ENCODE measurements at places on chromosomes 7 and 10.

- no peak for DNase-seq
Measured at GRCh38 chr7:85095366-85095765, 91.5 kb downstream of the SEMA3D start.

DNA sequence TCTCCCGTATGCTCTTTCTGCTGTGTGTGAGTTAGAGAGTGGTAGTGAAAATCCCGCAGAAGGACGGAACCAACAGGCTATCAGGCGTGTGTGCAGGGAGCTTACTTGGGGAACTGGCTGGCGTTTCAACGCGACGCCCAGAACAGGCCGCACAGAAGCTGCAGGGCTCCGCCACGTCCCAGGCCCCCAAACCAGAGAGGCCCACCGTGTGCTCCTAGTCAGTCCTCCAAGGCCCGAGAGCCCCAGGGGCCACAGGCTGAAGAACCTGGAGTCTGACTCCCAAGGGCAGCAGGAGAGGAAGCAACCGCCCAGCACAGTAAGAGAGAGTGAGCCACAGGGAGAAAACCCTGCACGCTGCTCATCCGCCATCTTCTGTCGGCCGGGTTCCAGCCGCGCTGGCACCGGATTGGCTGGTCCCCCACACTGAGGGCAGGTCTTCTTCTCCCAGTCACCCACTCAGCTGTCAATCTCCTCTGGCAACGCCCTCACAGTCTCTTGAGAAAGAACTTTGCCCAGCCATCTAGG, 730.6 kb upstream of the VSTM2A start:
- no peak for DNase-seq

GRCh38 chr10:32540691-32541470, 94.9 kb downstream of the CCDC7 start:
- DNase-seq, result no peak

DNA sequence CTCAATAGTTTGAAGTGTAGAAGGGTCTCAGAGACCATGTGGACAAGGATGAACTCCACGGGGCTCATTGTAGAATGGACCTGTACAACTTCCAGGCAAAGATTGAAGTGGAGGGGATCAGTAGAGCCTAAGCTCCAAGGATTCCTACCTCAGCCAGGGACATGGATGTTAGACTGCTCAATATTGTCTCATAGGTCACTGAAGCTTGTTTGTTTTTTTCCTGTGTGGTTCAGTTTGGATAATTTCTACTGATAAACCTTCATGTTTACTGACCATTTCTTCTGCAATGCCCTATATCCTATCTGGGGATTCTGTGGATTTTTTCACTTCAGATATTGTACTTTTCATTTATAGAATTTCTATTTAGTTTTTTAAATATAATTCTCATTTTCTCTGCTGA, 8.9 kb downstream of the DYDC2 start:
- no peak for DNase-seq

DNA sequence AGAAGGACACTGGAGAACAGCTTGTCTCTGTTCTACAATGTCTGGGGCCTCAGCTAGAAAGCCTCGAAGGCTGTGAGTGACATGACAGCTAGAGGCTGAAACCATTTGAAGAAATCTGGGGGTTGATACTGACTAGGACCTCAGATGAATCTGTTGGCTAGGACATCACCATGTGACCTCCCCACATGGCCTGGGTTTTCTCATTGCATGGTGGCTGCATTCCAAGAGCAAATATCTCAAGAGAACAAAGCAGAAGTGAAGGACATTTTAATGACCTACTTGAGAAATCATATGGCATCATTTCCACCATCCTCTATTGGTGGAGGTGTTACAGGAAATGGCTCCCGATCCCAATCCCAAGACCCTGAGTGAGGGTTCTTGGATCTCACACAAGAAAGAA, 450.6 kb upstream of the AUTS2 start:
- no peak for DNase-seq

DNA sequence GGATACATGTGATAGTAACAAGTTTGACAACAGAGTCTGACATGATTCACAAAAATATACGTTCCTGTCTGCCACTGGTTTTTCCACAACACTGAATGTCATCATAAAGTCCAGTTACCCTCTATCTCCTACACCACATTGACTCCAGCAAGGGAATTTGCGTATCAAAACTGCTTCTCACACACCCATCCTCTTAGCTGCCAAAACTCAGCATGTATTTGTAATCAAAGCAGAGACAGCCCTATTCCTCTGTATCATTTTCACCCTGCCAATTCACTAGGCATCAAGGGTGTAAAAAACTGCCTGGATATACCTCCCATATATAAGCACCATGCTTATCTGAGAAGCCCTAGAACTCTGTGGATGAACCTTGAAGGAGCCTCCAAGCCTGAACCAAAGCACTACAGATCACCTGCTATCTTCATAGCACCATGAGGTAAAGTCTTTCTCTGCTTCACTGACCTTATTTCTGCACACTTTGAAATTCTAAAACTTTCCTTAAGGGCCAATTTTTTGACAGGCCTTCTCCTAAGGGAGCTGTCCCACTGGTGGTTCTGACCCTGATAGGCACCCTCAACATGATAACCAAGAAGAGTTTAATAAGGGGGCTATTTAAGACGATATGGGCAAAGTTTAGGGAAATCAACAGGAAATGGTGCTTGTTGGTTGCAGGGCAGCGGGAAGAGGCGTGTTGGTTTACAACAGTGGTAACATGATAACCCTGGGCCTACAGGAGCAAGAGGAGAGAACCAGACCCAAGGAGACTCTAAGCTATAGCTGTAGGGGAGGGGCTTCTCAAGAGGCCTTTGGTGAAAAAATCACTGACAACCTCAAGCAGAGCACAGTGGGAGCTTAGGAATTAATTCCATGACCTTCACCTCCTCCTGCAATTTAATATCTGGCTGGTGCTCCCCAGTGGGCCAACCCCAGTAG, at the start of gene IFIT1B:
TSS of gene IFIT1B (plus strand) at position 352 of the 933 bp plus-strand sequence. CDS start at position 432, 80 bp downstream.
- no peak for DNase-seq

DNA sequence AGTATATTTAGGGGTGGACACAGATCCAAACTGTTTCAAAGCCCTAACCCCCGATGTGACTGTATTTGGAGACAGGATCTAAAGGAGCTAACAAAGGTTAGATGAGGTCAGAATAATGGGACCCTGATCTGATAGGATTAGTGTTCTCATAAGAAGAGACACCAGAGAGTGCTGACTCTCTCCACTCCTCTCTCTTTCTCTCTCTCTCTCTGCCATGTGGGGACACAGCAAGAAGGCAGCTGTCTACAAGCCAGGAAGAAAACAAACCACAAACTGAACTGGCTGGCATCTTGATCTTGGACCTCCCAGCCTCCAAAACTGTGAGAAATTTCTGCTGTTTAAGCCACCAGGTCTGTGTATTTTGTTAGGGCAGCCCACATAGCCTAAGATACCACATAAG, 84.7 kb upstream of the KDM7A start:
- no peak for DNase-seq

- no peak for DNase-seq
Measured at GRCh38 chr10:95276367-95277200, 14.2 kb downstream of the PDLIM1 start.

- no peak for DNase-seq
Measured at GRCh38 chr10:82762641-82763040, 887.6 kb downstream of the NRG3 start.

- DNase-seq, result no peak
Measured at GRCh38 chr10:22682237-22683139, 31.9 kb downstream of the PIP4K2A start.

DNA sequence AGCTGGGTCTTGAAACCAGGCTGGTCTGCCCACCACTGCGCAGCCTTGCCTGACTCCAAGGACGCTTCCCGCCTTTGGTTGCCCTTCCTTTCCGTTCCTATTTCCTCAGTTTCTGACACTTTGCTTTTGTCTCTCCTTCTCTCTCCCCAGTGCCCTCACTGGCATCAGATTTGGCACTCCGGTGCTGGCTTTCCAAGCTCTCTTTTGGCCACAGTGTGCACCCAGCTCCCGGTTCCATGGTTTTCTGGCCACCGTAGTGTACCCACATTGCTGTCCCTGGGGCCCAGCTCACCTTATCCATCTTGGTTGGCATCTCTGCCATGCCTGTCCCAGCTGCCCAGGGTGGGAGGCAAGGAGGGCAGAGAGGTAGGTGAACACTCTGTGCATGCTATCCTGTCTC, 142.2 kb downstream of the PLXNA4 start:
- no peak for DNase-seq

- no peak for DNase-seq
Measured at GRCh38 chr7:37394158-37394557, 54.5 kb downstream of the ELMO1 start.

DNA sequence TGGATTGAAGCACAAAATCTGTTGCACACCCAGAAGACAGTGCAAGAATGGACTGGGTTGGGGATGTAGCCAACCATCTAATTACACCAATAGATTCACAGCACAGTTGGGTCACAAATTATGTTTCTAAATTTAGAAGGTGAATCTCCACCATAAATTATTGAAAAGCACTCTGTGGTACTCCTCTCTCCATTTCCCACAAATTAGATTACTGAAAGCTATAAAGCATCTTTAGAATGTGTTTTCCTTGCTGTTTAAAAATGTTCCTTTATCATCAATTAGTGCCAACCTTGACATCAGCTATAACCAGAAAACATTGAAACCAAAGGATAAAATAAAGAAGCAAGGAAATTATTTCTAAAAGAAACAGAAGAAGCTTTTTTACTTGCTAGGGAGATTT, 39.9 kb upstream of the HDAC9 start:
- DNase-seq, result no peak

GRCh38 chr10:43585981-43586729, 11.7 kb upstream of the ZNF239 start:
- DNase-seq, result no peak

DNA sequence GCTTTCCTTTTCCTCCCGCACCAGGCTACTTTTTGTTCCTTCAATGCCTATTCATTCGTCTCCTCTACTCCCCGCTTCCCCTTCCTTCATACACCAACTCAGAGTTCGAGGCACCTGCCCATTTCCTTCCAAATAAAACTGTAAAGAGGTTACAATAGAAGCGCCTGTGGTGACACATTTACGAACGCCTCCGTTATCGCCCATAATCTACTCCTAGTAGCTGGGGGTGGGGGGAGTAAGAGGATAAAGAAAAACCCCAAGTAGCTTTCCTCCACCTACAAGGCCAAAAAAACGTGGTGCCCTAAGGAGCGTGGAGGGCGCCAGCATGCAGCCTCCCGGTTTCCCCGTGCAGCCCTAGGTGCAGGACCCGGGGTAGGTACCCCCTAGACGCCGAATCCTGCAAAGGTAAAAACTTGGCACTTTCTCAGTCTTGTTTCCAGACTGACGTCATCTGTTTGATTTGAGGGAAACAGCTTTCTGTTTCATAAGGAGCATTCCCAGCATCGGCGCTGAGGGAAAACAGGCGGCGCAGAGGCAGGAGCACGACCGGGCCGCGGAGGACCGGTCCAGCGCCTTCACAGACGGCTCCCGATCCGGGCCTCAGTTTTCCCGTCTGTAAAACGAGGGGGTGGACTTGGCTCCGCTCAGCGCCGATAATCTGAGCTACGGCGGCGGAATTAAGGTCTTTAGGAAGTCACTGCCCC, 922 bp downstream of the PPA1 start:
- DNase-seq, result peak; percentile 14

- peak; percentile 36 for DNase-seq
Measured at GRCh38 chr7:147509035-147509501, 1081.5 kb upstream of the C7orf33 start.

GRCh38 chr7:150803161-150803860, 2.7 kb downstream of the TMEM176A start:
- DNase-seq, result no peak

GRCh38 chr10:25453619-25454018, 278.8 kb downstream of the GPR158 start:
- DNase-seq, result no peak

- DNase-seq, result no peak
Measured at GRCh38 chr10:71312811-71313789, 6.0 kb upstream of the SLC29A3 start.

GRCh38 chr10:88500656-88501055, 82.5 kb downstream of the RNLS start:
- no peak for DNase-seq

DNA sequence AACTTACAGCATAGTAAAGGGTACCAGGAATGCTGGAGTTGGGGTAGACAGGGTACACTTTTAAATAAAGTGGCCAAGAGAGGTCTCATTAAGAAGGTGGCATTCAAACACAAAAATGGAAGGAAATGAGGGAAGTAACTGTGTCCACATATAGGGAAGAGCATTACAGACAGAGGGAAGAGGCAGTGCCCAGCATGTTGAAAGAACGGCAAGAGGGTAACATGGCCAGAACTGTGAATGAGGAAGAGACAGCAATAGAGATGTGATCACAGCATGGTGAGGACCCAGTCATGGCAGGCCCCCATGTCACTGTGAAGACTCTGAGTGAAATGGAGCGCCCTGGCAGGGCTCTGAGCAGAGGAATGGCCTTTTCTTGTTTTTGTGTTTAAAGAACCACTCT, 35.1 kb upstream of the ZNRF2 start:
- DNase-seq, result no peak

DNA sequence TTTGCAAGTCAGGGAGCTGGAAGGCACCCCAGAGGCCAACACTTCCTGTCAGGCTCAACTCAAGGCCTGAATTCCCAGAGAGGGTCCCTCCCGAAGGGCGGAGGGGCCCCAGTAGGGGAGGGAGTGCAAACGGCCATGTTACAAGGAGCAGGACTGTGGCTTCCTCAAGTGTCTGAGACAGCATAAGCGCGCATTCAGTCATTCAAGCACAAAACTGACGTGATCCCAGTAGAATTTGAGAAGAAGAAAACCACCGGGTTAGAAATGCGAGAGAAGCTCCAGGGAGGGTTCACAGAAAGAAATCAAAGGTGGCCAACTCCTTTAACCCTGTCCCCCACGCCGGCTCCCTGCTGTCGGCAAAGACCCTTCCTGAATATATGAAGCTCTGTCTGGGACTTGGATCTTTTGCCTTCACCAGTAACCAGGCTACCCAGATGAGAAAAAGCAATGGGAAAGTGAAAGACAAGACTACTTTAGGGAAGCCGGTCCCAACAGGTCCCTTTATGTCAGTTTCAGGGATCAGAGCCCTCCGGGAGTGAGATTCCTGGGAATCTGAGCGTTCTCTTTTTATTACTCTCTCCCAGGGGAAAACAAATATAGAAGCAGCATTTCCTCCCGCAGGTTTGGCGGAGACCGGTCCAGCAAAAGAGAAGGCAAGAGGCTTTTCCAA, 1.3 kb downstream of the AFAP1L2 start:
- no peak for DNase-seq

GRCh38 chr7:41881331-41882130, 178.6 kb upstream of the INHBA start:
- DNase-seq, result no peak

GRCh38 chr10:100774223-100774622, 28.8 kb downstream of the PAX2 start:
- no peak for DNase-seq

Data from amniotic stem cell (primary cell).